ENCODE measurements at places on chromosomes 7 and 10.

- DNase-seq = no peak
Observed at GRCh38 chr10:63491588-63492316, 26.0 kb upstream of the JMJD1C start.

GRCh38 chr7:41715000-41715399 lies 12.1 kb upstream of the INHBA start:
- no peak for DNase-seq

DNA sequence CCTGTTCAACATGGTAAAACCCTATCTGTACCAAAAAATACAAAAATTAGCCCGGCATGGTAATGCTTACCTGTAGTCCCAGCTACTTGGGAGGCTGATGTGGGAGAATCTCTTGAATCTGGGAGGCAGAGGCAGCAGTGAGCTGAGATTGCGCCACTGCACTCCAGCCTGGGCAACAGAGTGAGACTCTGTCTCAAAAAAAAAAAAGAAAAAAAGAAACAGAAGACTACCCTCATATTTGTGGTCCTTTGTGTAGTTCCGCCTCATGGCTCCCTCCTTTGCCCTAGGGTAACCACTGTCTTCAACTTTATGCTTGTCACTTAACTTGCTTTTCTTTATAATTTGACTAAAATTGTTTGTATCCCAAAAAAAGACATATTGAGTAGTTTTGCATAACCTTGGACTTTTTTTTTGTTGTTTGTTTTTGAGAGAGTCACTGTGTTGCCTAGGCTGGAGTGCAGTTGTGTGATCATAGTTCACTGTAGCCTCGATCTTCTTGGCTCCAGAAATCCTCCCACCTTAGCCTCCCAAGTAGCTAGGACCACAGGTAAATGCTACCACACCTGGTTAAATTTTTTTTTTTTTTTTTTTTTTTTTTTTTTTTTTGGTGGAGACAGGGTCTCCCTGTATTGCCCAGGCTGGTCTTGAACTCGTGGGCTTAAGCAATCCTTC lies 3.7 kb downstream of the ZNF487 start:
- DNase-seq = no peak

- DNase-seq = no peak
Observed at GRCh38 chr7:28608731-28609130, 196.4 kb downstream of the CREB5 start.

DNA sequence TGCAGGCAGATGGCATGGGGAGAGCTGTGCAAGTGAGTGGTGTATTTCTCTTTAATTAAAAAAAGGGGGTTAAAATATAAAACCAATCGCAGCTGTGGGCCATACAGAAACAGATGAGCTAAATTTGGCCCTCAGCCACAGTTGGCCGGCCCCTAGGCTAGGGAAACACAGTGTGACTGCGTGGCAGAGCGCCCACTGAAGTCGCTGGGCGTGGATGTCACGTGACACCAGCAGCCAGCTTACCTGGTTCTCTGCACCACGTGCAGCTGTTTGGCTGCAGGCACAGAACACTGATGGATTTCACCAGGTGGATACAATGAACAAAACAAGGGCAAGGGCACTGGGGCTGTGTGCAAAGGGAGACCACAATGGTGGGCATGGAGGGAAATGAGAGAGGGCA lies 119.3 kb upstream of the ZNF746 start:
- DNase-seq = no peak

DNA sequence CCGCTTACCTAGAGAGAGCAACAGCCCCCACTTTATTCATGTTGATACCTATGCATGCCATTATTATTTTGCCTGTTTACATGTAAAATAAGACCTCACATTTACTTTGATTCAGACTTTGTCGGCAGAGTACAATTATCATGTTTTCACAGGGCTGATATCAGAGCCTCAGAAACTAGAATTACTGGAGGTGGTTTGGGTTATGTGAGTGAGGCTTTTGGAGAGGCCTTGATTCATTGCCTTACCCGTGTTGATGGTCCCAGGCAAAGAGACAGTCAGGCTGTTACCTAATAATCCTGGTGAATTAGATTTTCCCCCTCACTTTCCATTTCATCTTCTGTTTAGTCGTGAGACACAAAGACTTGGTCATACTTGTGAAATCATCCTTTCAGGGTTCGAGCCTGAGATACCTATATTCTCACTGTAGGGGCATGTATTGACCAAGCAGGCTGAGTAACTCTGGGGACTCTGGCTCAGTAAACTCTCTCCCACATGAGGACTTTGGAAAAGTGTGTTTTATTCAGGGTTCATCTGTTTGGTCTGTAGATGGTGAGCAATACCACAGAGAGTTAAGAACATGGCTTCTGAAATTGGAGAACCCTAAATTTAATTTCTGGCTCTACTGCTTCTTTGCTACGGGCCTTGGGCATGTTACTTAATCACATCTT lies 150.9 kb downstream of the CELF2 start:
- DNase-seq = peak; percentile 10

- peak; percentile 80 for DNase-seq
Observed at GRCh38 chr10:50552771-50553535, 70.8 kb downstream of the SGMS1 start.

- no peak for DNase-seq
Observed at GRCh38 chr10:130769146-130770017, 542.1 kb downstream of the TCERG1L start.

- no peak for DNase-seq
Observed at GRCh38 chr10:121288864-121289661, 309.2 kb downstream of the FGFR2 start.

- peak; percentile 82 for DNase-seq
Observed at GRCh38 chr7:132580717-132581285, 4.5 kb upstream of the PLXNA4 start.

DNA sequence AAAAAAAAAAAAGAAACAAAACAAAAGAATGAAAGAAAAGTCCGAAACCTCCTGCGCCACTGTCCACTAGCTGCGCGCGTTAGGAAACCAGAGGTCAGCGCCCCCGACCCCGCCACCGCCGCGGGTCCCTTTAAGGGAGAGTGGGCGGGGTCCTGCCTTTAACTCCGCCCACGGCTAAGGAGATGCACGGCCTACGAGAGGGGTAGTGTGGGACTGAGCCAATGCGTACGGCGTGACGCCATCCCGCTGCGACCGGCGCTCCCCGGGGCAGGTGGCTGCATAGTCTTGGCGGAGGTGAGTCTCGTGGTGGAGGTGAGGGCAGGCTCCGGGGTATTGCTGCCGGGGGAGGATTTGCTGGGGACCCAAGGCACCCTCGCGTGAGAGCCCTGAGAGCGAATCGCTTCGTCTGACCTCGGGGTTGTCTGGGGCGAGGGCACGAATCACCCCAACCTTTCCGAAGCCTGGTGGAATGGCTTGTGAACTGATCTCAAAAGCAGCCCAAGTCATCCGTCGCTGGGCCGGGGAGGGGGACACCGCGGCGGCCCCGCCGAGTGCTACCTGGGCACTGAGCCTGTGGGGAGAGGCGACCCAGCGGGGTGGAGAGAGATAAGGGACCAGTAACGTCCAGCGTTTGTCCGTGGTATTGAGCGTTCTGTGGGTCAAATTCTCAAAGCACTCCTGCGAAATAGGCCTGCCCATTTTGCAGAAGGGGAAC lies at the start of gene MRPS17:
MRPS17 (plus strand) TSS at position 241 of the 715 bp plus-strand sequence. CDS start 1,319 bp downstream, outside the sequence.
- peak; percentile 90 for DNase-seq

DNA sequence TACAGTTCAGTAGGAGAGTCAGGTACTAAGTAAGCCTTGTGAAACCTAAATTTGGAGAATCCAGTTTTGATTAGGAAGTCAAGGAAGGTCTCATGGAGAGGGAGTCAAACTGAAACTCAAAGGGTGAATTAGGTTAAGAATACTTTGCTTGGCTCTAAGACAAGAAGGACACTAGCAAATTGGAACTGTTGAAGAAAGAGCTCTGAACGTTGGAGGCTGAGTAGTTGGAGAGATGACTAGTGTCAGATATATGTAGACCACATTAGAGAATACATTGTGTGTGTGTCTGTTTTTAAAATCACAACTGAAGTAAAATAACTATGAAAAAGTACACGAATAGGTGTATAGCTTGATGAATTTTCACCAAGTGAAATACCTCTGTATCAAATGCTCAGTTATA lies 6.3 kb downstream of the VPS26A start:
- no peak for DNase-seq

GRCh38 chr7:134632937-134633540 lies 13.6 kb upstream of the BPGM start:
- peak; percentile 41 for DNase-seq

DNA sequence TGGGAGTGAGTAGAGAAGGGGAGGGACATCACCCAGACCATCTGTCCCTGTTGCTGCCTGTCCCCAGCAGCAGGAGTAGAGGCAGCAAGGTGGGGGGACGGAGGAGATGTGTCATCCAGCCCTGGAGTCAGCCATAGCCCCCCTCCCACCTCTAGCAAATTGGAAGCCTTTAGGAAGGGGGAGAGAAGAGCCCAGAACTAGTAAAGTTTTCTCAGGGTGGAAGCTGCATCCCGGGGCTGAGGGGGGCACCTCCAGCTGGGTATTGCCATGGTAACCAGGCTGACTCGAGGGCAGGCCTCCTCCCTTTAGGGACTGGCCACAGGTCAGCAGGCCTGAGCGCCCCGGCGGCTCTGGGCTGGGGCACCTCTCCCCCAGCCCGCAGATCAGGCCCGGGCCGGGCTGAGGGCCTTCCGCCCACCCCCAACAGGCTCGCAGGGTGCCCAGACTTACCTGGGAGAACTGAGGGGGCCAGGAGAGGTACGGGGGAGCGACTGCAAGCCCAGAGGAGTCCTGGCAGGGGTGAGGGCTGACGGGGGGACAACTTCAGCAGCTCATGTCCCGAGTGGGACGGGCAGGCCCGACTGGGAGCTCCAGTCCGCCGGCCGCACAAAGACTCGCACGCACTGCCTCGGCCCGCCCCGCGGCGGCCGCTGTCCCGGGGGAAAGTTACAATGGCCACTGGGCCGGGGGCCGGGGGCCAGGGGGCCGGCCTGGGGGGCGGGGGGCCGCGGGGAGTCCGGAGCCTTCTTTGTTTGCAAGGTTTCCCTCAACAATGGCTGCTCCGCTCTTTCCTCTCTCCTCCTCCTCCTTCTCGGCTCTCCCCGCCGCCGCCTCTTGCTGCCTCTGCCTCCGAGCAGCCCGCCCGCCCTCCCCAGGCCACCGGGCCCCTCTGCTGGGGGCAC lies 6.0 kb downstream of the LDB1 start:
- peak; percentile 24 for DNase-seq

GRCh38 chr10:5888351-5888750 lies 1.3 kb downstream of the ANKRD16 start:
- no peak for DNase-seq

DNA sequence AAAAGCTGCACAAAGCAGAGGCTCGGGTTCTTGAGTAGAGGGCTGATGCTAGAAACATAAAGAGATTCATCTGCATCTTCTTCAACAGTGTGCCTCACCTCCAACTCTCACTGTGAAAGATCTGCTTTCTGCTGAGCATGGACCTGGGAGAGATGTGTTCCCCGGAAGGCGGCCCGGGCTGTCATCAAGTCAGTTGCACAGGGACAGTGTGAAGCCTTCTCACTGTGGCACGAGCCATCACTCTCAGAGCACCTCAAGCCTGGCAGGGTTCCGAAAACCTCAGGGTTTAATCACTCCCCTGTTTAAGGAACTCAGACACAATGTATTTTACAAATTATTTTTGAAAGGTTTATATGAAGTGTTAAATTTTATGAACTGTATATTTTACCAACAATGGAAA lies 98.7 kb downstream of the RBM20 start:
- no peak for DNase-seq

DNA sequence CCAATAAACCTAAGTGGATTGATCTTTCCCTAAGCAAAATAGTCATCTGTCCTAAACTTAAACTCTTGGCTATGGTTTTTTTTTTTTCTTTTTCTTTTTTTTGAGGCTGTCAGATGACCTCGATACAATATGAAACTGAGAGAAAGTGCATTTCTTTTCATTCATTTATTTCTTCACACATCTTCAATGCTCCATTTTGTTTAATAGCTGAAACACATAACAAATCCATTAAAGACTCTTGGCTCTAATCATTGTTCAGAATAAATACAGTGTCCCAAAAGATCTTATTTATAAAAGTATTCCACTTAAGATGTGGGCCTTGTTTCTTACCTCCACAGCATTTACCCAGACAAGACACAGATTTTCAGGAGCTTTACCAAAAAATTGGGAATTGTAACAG lies 195.5 kb downstream of the TRIL start:
- no peak for DNase-seq

- DNase-seq = no peak
Observed at GRCh38 chr7:729140-730000, 2.3 kb upstream of the PRKAR1B start.

DNA sequence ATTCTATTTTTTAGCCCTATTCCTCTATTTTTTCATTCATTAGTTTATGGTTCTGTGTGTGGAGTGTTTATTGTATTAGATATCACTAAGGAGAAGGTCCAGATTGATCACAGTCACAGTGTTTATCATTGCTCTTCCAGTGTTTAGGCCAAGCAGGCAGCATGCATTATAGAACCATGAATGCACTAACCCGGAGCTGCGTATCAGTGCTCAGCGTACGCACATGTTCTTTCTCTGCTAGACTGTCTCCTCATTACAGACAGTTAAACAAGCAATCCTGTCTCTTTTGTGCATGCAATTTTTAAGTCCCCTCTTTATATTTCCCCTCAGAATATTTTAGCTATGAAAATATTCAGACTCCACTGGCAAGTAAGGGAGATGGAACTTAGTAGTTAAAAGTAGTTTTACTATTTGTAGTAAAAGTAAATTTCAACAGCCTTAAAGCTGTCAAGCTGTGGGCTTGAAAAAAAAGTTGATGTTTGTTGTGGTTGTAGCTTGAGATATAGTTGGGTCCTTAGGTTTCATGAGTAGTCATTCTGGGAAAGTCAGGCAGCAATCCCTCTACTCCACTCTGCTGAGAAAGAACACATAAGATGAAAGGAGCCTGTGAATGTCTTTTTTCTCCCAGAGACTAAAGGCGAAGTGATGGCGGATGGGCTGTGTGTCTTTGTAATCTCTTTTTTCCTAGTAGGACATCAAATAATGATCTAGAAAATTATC lies 260.4 kb downstream of the CDK14 start:
- no peak for DNase-seq

- no peak for DNase-seq
Observed at GRCh38 chr10:76047521-76047920, 616.1 kb downstream of the LRMDA start.

- DNase-seq = no peak
Observed at GRCh38 chr7:57398548-57398947, 51.4 kb upstream of the ZNF716 start.

GRCh38 chr10:122326385-122326784 lies 48.1 kb upstream of the PLEKHA1 start:
- no peak for DNase-seq

GRCh38 chr7:25454562-25455041 lies 226.3 kb upstream of the NPVF start:
- no peak for DNase-seq

DNA sequence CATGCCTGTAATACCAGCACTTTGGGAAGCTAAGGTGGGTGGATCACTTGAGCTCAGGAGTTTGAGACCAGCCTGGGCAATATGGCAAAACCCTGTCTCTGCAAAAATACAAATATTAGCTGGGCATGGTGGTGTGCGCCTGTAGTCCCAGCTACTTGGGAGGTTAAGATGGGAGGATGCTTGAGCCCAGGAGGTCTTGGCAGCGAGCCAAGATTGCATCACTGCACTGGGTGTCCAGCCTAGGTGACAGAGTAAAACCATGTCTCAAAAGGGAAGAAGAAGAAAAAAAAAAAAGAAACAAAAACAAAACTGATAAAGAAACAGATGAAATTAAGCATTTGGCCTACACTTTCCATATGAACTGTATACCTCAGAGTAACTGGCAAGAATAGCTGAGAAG lies 319.2 kb downstream of the PARD3 start:
- no peak for DNase-seq
